ENCODE measurements at places on chromosomes 2 and 18.

DNA sequence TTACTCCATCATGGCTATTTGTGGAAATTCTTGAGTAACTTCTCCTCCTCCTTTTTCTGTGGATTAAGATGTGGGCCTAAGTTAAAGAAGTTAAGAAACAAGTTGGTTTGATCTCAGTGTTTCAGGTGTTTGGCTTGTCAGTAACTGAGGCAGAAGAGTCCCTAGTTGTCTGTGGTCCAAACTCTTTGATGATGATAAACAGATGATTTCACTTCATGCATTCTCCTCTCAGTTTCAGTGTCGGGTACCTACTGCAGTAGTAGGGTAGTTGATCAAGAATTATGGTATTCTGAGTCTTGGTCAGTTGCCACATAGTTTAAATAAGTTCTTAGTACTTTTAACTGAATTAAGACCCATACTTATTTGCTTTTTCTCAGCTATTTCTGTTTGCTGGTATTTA is 85.6 kb downstream of the NCOA1 start:
- no peak for DNase-seq

DNA sequence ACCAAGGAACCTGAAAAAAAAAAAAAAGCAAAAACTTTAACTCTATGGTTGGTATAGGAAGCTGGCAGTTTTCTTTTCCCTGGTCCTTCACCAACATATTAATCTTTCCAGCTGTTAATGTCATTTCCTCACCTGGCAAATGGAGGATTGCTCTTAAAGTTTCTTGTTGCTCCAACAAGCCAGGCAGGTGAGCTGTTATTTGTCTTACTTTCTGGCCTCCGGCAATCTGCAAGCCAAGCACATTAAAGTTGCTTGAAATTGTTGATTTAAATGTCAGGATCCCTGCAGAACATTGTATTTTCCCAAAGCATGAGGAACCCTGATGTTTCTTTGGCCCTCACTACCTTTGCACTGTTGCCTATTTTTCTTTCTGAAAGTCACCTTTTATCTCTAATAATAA is 664.9 kb downstream of the METTL4 start:
- DNase-seq: no peak

DNA sequence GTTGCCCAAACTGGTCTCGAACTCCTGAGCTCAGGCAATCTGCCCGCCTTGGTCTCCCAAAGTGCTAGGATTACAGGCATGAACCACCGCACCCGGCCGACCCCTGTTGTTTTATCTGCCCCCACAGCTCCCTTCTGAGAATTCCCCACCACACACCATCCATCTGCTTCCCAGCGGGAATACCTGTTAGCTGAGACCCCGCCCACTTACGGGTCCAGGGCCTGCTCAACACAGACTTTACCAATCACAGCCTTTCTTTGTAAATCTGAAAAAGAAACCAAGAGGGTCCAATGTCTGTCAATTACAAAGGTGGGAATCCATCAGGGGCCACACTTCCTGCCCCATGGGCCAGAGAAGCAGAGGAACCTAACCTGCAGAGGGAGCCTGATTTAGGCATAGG is 14.2 kb upstream of the CABLES1 start:
- DNase-seq: no peak

DNA sequence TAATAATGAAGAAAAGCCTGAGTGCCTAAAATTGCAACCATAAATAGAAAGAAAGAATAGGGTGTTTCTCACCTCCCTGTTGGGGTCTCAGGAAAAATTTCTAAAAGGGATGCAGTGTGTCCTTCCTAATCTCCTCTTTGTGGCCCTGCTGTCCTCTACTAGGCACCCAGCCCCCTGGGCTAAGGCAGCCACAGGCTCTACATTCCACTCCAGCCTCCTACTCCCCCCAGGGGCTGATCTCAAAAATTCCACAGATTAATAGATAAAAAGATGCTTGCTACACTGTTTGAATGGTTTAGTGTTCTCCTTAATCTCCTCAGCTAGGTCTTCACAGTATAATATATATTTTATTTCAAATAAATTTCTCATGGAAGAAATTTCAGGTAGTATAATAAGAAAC is 17.6 kb downstream of the SATB2 start:
- DNase-seq: no peak

DNA sequence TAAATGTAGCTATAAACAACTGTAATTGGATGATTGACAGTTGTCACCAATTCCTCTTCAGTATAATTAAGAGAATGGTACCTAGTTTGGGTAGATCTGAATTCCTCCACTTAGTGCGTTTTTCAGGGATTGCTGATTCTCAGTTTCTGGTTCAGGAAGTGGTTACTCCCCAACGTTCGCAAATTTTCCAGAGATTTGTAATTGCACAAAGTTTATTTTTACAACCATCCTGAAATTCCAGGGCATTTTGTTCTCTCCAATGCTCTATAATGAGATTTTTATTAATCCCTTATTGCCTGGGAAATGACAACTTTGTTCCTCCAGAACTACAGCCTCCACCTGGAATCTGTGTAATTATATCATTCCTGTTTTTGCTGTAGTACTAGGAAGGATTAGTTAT is 710.6 kb upstream of the ZEB2 start:
- DNase-seq: no peak

GRCh38 chr2:101296371-101296770 is 12.1 kb downstream of the RNF149 start:
- no peak for DNase-seq

- no peak for DNase-seq
Observed at GRCh38 chr2:52288596-52288995, 1256.7 kb upstream of the NRXN1 start.

DNA sequence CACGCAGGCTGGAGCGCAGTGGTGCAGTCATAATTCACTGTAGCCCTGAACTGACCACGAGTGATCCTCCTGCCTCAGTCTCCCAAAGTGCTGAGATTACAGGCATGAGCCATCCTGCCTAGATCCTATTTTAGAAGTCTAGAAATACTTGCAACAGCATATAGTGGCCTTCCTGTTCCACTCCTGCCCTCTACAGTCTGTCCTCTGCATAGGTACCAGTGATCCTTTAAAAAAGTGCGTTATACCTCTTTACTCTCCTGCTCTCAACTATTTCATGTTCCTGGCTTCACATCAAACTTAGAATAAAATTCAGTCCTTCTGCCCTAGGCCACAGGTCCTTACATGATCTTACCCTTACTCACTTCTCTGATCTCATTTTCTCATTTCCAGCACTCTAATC is 6.0 kb downstream of the COMMD1 start:
- DNase-seq: no peak

DNA sequence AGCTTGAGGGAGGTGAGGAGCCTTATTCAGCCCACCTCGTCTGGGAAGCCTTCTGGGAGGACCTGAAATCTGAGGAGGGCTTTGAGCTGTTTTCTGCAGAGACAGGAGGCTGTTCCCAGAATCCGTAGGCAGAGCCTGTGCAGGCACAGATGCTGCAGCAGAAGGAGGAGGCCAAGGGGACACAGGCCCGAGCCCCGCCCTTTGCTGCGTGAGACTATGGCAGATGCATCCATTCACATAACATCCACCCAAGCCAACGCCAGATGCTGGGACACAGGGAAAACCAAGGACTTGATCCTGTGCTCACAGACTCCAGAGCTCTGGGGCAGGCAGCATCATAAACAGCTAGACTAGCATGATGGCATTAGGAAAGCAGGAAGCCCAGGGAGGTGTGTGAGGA is 98.2 kb downstream of the KCNF1 start:
- no peak for DNase-seq

DNA sequence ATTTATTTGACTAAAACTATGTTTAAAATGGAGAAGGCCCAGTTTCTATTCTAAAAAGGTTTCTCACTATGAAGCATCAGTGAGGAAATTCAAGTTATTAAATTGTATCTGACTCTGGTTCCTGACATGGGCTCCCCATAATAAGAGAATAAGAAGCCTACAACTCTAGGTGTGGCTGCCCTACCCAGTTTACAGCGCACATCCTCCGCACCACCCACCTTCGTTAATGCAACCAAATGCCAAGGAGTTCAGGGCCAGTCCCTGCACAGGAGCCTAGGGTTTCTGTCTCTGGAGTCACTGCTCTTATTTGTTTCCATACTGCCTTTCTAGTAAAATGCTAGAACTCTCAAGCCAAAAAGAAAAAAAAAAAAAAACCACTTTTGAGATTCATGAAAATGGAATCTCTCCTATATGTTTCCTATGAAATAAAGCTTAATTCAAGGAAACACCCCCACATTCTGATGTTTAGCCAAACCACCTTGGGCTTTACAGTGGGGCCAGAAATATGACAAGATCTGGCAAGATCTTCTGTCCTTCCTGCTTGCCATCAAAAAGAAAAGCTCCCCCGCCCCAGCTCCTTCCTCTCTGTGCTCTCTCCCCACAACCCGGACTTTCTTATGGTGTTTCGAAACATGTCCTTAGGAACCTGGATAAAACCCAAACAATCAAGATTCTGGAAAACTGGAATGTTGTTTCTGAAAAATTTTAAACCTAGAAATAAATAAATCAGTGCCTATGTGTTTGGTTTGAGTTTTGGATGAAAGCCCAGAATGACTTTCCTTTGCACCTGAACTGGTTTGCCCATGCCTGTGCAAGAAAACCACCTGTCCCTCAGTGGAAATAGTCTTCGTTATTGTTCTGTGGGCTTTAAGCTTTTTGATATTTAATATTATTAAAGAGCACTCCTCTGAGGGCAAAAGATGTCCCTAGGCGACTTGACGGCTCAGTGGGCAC is 136.7 kb downstream of the SP3 start:
- no peak for DNase-seq

- no peak for DNase-seq
Observed at GRCh38 chr2:62568983-62569837, 63.2 kb upstream of the TMEM17 start.

- DNase-seq: no peak
Observed at GRCh38 chr2:15747603-15748471, 156.2 kb downstream of the DDX1 start.

Data from stimulated activated CD4-positive, alpha-beta T cell treated with anti-CD3 and anti-CD28 coated beads, Interleukin-1b, Interleukin-23, amount 100 ng/mL, for 24 hours (primary cell).